Left renal pelvis (tissue), 4 donors: ENCODE measurements at places on chromosomes 4 and X. TPM values are rescaled to one million over a fixed set of nuclear protein-coding genes. Genes with fewer than 3 reads are reported as not detected.

DNA sequence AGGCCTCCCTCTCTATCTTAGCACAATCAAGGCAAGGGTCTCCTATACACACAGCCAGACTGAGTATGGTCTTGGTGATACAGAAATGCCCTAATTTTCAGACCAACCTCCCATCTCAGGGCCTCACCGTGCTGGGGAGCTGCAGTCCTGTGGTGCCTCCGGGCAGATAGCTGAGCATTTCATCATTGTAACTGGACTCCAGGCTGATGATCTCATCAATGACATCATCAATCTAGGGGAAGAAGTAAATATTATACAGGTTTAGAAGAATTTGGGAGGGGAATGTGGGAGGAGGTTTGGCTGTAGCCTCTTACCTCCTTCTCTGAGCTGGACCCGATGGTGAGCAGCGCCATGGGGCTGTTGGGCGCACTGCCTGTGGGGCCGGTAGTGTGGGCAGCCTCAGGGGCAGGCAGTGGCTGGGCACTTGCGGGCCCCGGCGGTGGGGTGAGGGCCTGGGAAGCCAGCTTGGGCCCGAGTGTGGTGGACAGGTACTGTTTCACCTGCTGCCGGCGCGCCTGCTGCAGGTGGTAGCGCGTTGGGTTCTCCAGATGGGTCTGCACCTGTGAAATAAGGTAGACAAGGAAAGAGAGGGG is 5.2 kb downstream of the TFE3 start:
- no peak for DNase-seq

INTS6L gene
- 21.2 TPM for polyA plus RNA-seq

DNA sequence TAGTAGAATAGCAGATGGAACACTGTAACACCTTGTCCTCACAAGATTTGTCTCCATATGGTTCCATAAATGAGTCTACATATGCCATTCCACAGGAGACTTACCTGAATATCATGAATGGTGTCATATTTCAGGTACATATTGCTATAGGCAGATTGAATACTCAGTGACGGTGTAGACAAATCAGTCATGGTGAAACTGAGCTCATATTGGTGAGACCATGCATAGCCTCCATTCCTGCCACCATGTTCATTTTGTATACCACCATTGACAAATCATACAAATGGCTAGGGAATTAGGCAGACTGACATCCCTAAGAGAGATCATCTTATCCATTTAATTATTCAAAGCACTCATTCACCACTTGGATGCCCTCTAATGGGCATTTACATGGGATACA is 38.0 kb upstream of the SPP1 start:
- no peak for DNase-seq

- no peak for DNase-seq
These were observed 10.9 kb upstream of the MSX1 start for GRCh38 chr4:4848540-4848939.

GRCh38 chr4:70902577-70903290 is 565 bp downstream of the MOB1B start:
- DNase-seq = no peak

AMTN gene
- polyA plus RNA-seq = not detected

- no peak for DNase-seq
These were observed 21.1 kb upstream of the ARAF start for GRCh38 chrX:47539860-47540259.

IQSEC2 gene
- 18.4 TPM for polyA plus RNA-seq

GRCh38 chr4:156217236-156217635 is 263.6 kb upstream of the CTSO start:
- no peak for DNase-seq

TXK gene
- 1.4 TPM for polyA plus RNA-seq

DNA sequence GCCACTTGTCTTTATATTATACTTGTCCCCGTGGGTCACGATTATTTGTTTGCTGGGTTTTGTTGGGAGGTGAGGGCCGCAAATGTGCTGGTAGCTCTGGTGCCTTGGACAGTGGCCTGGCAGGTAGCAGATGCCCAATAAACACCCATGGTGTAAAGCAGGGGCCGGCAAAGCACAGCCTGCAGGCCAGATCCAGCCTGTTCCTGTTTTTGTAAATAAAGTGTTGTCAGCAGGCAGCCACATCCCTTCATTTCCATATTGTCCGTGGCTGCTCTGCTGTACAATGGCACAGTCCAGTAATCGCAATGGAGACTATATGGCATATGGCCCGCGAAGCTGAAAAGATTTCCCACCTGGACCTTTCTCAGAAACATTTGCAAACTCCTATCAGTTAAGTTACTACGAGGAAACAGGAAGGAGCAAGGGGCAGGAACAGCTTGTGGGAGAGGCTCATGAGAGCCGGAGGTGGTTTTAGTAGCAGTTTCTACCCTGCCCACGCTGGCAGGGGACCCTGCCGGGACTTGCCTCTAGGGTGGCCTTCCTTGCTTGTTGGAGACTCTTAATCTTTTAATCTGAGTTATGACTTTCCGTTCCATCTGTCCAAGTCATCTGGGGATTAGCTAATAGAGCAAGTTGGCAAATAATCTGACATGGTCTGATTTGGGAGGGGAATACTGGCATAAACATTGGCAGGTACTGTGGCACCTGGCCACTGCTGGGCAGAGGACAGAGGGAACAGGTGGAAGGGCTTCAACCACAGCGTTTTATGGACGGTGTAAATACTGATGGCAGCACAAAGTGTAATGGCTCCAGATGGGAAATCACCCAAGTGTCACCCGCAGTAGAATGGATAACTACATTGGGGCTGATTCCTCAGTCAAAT is 19.6 kb downstream of the CLCN4 start:
- no peak for DNase-seq
